ENCODE measurements at places on chromosomes 13 and 19.

GRCh38 chr19:36246006-36246481, 31.1 kb downstream of the ZNF146 start:
- no peak for DNase-seq

DNA sequence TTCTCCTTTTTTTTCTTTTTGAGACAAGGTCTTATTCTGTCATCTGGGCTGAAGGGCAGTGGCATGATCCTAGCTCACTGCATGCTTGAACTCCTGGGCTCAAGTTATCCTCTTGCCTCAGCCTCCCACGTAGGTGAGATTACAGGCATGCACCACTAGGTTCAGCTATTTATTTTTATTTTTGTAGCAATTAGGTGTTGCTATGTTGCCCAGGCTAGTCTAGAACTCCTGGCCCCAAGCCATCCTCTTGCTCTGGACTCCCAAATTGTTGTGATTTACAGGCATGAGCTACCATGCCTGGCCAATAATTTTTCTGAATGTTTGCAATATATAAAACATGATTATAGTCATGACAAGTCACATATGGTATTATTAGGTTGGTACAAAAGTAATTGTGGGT, 161.1 kb upstream of the ATXN8OS start:
- no peak for DNase-seq

DNA sequence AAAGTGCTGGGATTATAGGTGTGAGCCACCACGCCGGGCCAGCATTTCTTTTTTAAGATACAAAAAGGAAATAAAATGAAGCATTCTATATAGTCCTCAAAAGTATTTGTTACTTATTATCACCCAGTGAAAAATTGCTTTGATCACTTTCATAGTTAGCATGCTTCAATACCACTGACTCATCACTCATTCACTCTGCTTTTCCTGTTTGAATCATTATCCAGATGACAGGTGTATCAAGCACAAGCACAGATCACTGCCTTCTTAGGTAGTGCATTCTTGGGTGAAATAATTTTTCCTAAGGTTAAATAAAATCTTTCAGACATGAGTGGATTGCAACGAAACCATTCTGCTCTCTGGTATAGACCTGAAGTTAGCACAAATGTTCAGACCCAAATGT, 35.8 kb upstream of the SPART start:
- DNase-seq: no peak

GRCh38 chr13:76762721-76763120, 123.5 kb downstream of the KCTD12 start:
- no peak for DNase-seq

DNA sequence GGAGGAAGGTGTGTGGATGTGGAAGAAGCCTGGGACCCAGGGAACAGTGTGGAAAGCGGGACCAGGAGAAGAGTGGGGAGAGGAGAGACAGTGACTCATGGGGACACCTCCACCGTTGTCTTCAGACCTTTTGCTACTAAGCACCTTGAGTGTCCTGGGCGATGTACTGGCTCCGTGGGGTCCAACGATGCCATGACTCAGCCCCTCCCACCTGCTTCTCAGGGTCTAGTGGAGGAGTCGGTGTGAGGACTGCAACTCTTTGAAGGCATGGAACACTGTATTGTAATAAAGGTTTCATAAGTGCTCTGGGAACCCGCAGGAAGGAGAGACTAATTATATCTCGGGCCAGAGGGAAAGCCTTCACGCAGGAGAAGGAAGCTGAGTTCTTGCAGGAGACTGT, 166.9 kb upstream of the KL start:
- no peak for DNase-seq

DNA sequence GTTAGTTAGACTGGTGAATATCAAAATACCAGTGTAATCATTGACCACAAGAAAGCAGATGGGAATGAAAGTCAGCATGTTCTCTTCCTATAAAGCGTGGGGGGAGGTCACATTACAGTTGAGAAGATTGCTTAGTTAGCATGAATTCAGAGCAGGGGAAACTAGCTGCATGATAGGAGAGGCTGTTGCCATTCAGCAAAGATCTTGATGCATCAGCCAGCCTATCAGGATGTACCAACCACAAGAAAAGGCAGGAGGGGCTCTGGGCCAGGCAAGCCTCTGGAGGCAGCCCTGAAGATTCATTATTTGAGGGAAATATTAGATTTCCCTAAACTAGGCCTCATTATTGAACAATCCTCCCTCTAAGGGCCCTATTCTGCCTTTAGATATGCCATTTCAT, 5.0 kb upstream of the MTMR6 start:
- no peak for DNase-seq
